ENCODE measurements at places on chromosomes 3 and 15. TPM values are rescaled to one million over a fixed set of nuclear protein-coding genes. Genes with fewer than 3 reads are reported as not detected.
A peak's percentile ranks its signal among the peaks of the same experiment; 100 is the strongest.

GRCh38 chr3:112973325-112974177 is 1.4 kb downstream of the CD200R1 start:
- peak; percentile 66 for DNase-seq

WDR93 gene
- not detected for total RNA-seq

DNA sequence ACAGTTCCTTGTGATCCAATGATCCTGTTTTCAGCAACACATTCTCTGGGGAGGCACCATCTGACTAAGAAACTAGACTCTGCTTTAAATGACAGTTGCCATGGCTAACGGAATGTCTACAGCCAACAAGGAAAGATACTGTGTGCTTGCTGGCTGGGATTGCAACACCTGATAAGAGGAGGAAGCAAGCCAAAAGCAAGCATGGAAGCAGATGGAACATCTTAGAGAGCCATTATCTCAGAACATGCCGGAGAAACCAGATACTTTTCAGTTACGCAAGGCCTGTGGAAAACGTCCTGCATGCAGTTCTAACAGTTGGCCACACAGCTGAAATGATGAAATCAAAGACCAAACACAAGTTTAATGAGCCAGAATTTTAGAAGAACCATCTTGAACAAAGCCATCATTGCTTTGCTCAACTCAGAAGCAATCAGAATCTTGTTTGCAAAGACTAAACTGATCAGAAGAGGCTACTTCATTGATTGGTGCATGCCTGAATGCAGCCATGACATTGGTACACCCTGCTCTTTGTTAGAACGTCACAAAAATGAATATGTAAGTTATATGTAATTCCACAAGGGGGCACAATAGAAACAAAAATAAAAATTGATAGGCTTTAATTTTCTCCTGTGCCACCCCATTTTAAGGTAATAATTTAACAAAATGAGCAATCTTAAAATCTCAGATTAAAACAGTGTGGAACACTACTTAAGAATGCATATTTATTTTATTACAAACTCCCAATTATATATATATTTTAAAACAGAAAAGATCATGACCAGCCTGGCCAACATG is 50.8 kb downstream of the GXYLT2 start:
- peak; percentile 26 for DNase-seq

GOLGA8T gene
- total RNA-seq = not detected

DNA sequence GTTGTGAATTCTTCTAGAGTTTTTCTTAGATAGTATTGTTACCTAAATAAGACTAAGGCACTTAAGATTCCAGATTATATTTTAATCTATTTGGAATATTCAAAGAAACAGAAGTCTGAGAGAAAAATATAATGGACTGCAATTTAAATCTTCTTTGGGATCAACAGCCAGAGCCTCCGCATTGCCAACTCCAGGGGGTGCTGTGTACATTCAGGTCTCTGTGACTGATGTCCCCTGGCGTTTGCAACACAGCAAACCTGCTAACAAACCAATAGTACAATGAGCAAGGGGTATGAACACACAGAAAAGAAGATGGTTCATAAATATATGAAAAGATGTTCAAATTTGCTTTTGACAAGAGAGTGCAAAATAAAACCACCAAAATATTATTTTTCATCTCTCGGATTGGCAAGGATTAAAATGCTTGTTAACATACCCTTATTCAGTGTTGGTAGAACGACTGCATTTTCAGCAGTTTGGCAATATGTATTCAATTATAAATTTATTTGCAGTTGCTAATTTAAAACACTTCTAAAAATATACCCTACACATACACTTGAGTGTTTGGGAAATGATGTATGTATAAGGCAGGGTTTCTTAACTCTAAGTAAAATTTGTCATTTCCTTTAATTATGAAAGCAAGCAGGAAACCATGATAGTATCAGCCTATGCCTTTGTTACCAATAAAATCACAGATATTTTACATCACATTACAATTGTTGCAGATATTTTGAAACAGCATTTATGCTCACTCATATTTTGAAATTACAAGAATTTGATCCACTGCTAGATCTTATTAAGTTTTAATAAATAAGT is 16.1 kb upstream of the TM4SF1 start:
- DNase-seq = peak; percentile 66

DNA sequence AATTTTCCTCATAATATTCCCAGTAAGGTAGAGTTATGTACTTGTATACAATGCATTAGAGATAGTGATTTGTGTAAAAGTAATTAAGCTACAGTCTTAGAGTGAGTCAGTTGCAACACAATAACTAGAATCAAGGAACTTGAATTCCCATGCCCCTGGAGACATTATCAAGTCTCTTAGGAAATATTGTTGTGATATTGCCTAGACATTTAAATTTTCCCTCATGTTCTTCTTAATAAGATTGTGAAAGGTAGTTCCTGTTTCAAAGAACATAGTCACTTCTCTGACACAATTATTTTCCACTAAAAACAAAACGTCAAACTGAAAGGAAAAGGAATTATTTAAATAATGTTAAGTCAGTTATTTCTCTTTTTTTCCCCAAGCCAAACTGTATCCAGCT is 13.0 kb upstream of the ATP1B3 start:
- DNase-seq = no peak

DNA sequence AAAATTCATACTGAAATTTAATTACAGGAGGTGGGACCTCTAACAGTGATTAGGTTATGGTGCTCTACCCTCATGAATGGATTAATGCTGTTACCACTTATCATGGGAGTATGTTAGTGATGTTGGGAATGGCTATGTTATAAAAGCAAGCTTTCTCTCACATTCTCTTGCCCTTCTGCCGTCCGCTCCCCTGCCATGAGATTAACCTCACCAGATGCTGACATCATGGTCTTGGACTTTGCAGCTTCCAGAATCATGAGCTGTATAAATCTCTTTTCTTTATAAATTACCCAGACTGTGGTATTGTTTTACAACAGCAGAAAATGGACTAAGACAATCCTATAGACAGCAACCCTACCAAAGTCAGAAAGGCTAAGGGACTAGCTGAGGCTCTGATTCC is 884.8 kb downstream of the FHIT start:
- DNase-seq = no peak

All from activated naive CD4-positive, alpha-beta T cell treated with anti-CD3 and anti-CD28 coated beads for 36 hours (primary cell).